NCI-H69 (cell line): ENCODE measurements at places on chromosomes 11 and 22.

DNA sequence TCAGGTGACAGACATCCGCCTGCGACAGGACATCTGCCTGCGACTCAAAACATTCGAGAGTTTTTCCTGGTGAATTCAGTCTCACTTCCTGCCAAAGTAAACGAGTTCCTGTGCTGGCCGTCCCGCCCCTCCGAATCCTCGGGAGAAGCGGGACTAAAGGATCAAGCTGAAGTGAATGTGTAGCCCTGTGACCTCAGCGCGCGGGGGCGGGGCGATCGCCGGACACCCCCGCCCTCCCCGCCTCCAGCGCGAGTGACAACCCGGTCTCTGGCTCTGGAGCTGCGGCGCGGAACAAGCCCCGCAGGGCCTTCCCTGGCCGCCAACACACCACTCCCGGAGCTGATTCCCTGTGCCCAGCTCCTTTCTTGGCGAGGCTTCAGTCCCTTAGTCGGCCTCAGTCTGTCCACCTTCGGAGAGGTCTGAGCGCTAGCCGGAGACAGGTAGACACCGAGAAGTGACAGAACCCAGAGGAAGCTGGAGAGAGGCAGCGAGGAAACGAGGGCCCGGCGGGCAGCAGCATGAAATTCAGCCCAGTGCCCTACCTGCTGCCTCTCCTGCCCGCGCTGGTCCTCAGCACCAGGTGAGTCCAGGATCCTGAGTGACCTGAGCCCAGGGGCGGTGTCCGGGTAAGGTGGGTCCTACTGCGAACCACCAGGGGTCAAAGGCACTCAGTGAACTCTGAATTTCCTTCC lies 766.4 kb upstream of the LUZP2 start:
- no peak for DNase-seq

DNA sequence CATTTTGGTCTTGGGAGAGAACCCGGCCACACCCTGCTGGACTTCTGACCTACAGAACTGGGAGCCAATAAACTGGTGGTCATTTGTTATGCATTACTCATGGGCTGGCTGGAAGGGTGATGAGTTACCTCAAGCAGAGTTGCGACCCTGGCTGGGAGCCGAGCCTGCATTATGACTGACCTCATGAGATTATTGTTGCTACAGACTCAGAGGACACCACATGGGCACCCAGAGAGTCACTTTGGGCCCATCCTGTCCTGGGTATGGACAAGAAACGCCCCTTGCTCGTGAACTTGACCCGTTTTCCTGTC lies 531.7 kb downstream of the TBC1D22A start:
- no peak for DNase-seq

DNA sequence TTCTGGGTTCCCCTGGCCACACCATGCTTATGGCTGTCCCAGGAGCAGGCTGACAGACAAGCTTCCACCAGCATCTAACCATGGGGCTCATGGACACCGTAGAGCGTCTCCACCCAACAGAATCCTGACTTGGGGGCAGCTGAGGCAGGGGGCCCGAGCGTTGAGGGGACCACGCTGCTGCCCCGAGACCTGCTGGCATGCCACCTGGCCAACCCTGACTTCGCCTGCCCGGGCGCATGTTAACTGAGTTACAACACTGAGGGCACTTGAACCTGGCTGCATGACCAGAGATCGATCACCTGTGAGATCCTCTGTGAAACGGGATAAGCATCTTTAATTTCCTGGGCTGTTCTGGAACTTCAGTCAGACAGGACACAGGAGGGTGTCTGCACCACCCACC lies 13.7 kb downstream of the PPM1F start:
- DNase-seq: no peak

- DNase-seq: no peak
Measured at GRCh38 chr22:20889025-20889704, 28.0 kb upstream of the CRKL start.

- DNase-seq: no peak
Measured at GRCh38 chr11:14980854-14981253, 8.7 kb upstream of the CALCA start.

- no peak for DNase-seq
Measured at GRCh38 chr22:43431808-43432554, 20.2 kb downstream of the MPPED1 start.

- DNase-seq: no peak
Measured at GRCh38 chr11:32584921-32585320, 1.3 kb downstream of the EIF3M start.

GRCh38 chr11:126345759-126346585 lies 9.5 kb upstream of the ST3GAL4 start:
- DNase-seq: peak; percentile 94

DNA sequence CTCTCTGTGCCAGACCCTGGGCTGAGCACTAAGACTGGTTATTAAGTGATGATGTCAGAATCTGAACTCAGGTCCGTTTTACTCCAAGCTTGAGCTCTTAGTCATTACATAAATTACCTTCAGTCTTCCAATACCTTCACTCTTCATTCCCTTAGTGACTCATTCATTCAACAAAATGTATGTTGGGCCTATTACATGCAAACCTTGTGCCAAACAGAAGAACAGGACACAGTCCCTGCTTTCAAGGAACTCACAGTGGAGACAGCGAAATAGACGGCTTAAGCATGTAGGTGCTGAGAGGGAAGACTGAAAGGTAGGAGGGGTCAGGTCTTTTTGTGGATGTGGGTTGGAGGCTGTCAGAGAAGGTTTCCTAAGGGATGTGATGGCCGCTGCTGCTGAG lies 3.3 kb downstream of the KCTD14 start:
- DNase-seq: no peak

DNA sequence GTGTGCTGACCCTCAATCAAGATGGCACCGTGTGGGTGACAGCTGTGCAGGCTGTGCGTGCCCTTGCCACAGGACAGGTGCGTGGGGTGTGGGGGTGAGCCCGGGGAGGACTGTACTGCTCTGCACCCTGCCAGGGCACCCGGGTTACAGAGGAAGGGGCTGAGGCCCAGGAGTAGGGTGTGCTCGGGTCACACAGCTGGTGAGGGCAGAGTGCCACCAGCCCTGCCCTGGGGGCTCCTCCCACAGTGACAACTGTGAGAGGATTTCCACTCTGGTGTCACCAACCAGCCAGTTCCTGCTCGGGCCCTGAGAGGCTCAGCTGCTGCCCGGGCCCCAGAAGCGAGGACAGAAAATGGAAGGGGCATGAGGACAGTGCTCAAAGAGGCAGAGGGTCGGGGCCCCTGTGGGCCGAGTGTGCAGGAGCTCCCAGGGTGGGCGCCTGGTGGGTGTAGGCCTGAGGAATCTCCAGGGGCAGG lies 20.5 kb downstream of the TRMU start:
- DNase-seq: no peak

GRCh38 chr11:31996159-31996881 lies 94.6 kb upstream of the RCN1 start:
- no peak for DNase-seq

- no peak for DNase-seq
Measured at GRCh38 chr22:32814285-32814860, 12.9 kb downstream of the TIMP3 start.

DNA sequence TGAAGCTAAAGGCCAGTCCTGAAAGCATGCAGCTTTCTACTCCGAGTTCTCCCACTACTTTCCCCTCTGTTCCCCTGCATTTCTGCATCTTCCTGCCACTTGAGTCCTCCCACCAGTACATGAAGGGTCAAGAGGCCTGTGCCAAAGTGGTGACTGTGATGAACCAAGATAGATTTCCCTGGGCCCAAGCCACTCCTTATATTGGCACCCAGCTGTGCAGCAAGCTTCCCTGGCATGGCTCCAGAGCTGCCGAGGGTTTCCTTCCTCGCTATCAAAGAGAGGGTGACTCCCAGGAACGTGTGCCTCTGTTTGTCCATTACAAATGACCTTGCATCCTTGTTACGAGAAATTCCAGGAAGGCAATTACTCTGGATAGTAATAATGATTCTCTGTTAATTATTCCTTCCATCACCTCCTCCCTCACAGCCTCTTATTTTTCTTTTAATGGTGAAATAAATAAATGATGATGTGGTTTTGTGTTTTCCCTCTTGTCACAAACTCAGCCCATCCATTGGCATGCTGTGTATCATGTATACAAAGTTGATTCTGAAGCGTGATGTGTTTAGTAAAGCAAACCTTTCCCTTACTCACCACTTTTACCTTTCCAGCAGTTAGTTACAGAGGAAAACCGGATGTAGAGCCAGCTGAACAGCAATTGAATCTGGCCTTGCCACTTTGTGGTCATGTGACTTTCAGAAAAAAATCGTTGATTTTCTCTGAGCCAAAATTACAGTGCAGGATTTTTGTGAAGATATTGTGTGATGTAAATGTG lies 8.3 kb downstream of the SRSF8 start:
- DNase-seq: peak; percentile 74

DNA sequence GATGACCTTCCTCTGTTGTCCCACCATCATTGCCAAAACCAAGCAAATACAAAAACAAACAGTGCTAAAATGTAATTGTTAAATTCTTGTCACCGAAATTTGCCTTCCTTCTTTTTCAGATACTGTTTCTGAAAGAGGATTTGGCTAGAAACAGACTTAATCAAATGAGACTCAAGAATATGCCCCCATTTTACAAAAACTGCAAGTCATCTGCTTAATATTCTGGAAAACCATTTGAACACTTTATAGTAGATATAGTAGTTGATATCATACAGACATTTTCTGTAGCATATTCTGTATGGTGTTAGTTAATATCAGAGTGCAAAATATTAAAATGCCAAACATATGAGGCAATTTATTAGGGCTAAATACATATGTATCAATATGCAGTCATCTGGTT lies 3.5 kb downstream of the OR5M1 start:
- no peak for DNase-seq

DNA sequence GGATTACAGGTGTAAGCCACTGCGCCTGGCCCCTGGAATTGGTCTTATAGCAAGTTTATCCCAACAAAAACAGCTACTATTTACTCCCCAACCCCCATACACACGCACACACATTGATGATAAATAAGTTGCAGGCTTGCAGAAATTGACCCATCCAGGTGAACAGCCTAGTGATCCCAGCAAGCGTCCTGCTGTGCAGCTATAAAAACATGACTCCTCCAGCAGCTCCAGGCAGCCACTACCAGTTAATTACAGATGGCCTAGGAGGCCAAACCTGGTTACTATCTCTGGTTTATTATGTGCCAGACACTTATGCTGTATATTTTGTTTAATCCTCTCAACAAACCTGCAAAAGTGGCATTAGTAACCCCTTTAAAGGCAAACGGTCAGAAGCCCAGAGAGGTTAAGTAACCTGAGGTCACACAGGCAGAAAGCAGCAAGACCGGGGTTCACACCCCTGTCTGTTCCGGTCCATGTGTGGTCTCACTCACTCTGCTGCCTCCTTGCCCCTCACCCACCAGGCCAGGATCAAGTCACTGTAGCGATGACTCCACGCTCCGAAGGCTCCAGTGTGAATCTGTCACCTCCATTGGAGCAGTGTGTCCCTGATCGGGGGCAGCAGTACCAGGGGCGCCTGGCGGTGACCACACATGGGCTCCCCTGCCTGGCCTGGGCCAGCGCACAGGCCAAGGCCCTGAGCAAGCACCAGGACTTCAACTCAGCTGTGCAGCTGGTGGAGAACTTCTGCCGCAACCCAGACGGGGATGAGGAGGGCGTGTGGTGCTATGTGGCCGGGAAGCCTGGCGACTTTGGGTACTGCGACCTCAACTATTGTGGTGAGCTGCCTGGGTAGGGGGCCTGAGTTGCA lies 6.6 kb downstream of the F2 start:
- peak; percentile 80 for DNase-seq

DNA sequence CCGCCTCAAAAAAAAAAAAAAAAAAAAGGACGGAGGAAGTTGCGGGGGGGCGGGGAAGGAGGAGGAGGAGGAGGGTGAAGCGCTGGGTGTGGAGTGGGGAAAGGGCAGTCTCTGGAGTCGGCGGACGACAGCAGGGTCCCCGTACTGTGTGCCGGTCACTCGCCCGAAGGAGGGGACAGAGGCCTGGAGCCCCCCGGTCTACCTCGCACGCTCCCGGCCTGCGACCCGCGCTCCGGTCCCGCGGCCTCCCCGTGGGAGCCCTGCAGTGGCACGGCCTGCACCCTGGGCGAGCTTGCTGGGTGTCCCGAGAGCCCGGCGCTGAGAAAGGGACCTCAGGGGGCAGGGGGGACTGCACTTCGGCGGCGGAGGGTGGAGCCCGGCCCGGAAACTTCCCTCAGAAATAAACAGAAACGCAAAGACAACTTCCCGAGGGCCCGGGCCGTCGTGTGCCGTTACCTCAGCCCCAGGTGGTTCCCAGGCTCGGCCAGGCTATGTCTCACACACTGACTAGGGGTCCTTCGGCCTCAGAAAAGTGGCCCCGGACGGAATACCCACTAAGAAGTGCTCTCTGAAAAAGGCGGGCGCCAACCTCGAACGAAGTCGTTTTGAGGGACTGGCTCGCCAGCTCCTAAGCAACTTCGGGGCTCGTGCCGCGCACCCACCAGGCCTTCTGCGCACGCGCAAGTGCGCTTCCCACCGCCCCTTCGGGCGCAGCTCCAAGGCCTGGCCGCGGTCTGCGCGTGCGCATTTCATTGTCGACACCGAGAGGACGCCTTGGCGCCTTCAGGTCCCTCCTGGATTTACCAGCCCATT lies at the start of gene MAJIN:
MAJIN (minus strand) TSS at position 688 of the 813 bp plus-strand sequence. CDS start 12,703 bp downstream, outside the sequence.
- no peak for DNase-seq

DNA sequence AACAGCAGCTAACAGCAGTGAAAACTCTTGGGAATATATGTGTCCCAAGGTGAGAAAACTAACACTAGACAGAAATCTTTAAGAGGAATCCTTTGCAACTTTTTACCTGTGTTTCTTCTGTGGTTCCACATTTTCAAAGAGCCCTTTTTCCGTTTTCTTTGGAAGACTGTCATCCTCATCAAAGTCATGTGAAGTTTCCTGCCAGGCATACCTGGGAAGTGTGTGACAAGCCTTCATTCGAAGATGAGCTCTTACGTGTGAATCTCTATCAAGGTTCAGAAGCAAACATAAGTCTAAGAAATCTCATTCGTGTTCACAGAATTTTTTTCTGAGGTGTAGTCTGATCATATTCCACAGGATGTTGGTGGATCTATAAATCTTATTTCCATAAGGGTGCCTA lies 330.6 kb upstream of the MPPED2 start:
- peak; percentile 23 for DNase-seq

- DNase-seq: peak; percentile 63
Measured at GRCh38 chr11:107916671-107917241, 11.5 kb upstream of the RAB39A start.

DNA sequence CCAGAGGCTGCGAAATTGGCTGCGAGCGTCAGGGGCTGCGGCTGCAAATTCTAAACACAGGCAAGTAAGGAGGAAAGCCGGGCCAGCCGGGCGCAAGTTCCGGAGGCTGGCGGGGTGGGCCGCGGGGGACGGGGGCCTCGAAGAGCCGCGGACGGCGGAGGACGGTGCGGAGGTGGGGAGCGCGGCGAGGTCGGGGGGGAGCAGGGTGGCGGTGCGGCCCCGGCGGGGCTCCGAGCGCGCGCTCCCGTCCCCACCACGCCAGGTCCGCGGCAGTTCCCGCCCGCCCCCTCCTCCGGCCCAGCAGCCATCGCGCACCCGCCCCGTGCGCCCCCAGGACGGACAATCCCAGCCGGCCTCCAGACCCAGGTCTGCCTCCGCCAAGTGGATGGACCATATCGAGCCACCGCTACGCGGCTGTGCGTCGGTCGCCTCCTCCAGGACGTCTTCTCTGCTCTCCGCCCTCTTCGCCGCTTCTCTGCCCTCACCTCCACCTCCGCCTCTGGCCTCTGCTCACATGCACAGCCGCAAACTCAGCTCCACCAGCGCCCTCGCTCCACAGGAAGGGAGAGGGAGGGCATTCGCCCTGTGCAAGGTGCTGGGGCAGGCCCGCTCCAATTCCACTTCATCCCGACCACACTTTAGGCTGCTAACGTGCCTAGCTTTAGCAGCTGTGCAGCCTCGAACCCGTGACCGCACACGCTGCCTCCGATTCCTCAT lies 7.2 kb downstream of the ELFN2 start:
- DNase-seq: peak; percentile 24
